ENCODE measurements at places on chromosomes 5 and 9.

DNA sequence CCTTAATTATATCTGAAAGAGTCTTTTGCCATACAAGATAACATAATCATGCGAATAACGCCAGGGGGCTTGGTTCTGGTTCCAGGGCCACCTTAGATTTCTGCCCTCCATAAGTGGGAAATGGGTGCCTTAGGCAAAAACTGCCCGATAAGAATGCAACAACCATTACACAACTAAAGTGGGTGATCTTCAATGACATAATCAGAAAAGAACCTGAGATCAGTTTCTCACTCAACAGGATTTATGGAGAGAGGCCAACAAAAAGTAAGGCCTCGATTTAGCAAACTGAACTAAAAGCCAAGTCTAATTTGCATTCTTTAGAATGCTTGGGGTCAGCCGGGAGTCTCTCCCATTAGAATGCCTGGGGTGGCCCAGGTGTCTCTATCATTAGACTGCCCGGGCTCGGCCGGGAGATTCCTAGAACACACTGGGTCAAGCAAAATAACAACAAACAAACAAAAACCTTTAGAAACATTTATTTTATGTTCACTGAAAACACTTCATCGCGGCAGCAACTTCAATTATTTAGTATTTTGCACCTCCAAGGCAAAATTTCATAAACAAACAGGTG, 194.8 kb downstream of the AUH start:
- no peak for DNase-seq

GRCh38 chr9:79129865-79130480, 441.8 kb upstream of the TLE4 start:
- no peak for DNase-seq

DNA sequence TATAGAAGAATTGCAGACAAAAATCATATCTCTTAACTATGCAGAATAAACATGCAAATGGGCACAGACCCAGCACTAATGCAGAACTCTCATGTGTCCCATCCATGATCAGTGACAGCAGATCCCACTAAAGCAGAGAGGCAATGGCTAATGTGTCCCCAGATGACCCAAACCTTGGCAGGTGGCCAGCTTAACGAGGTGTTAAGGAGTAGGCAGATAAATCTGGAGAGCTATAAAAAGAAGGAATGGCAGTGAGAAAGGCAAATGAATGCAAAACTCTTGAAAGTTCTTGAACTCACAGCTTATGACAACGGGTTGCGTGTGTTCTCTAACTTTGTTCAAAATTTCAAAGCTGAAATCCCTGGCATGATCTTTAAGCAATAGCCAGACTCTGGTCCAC, 265.4 kb downstream of the RASEF start:
- no peak for DNase-seq

DNA sequence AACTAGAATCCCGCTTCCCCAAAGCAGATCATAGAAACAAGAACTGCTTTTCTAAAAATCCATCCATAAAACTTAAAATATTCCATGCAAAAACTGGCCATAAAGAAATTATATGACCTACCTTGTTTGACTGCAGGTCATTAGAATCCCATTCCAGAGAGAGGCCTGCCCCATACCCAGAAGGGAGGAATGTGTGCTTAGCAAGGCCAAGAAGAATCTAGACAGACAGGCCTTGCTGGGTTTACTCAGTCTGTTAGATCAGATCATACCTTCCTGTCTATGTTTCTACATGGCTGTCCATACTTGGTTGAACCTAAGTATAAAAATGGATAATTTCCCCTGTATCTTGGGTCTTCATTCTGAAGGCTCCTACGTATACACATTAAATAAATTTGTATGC, 358.8 kb upstream of the TRPC7 start:
- DNase-seq: no peak

- no peak for DNase-seq
These were observed 157.0 kb downstream of the GABBR2 start for GRCh38 chr9:98551511-98552286.

- no peak for DNase-seq
These were observed 4.4 kb downstream of the SLIT3 start for GRCh38 chr5:169296419-169297143.

DNA sequence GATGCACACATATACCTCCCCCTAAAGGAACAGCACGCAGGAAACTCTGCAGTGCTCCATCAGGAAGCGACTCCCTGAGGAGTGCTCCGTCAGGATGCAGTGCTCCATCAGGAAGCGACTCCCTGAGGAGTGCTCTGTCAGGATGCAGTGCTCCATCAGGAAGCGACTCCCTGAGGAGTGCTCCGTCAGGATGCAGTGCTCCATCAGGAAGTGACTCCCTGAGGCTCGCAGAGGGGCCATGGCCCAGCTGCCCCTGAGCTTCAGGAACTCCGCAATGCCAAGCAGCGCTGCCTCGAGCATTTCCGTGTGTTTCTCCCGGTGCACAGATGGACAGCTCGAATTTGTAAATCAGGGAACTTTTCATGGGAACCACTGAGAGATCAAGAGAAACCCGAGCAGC, 88.1 kb downstream of the PAX5 start:
- DNase-seq: no peak

GRCh38 chr5:147893820-147894219, 12.5 kb downstream of the C5orf46 start:
- no peak for DNase-seq

GRCh38 chr5:118459490-118459889, 528.9 kb downstream of the DTWD2 start:
- DNase-seq: no peak

DNA sequence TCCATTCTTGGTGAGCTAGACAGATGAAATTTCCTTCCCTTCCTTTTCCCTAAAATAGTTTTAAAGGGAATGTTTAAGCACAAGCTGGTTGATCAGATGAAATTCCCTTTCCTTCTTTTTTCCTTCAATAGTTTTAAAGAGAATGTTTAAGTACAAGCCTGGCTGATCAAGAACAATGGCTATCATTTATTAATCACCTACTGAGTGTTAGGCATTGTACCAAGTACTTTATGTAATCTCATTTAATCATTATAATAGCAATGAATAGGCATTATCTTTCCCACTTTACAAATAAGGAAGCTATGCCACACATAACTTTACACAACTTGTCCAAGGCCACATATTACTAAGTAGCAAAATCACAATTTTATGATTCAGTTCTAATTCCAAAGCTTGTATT, 152.0 kb upstream of the ACOT12 start:
- DNase-seq: no peak

DNA sequence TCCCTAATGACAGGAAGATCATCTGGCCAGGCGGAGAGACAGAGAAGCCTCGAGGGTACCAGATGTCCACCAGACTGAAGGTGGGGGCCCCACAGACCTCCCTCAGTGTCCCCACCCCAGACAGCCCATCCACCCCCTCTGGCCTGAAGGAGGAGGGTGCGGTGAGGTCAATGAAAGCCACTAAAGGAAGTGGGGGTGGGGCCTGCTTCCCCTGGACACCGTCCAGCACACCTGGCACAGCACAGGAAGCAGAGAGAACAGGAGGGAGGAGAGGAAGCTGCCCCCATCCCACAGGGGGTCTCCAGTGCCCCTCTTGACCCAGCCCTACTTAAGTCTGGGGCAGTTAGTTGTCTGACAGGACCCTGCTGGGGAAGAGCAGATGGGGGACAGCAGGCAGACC, 11.2 kb downstream of the LRRC26 start:
- no peak for DNase-seq

GRCh38 chr5:149455889-149456409, 76.9 kb upstream of the IL17B start:
- no peak for DNase-seq

- DNase-seq: no peak
These were observed 22.0 kb downstream of the CRB2 start for GRCh38 chr9:123378025-123378424.

GRCh38 chr5:118611332-118611945, 376.9 kb downstream of the DTWD2 start:
- DNase-seq: no peak

DNA sequence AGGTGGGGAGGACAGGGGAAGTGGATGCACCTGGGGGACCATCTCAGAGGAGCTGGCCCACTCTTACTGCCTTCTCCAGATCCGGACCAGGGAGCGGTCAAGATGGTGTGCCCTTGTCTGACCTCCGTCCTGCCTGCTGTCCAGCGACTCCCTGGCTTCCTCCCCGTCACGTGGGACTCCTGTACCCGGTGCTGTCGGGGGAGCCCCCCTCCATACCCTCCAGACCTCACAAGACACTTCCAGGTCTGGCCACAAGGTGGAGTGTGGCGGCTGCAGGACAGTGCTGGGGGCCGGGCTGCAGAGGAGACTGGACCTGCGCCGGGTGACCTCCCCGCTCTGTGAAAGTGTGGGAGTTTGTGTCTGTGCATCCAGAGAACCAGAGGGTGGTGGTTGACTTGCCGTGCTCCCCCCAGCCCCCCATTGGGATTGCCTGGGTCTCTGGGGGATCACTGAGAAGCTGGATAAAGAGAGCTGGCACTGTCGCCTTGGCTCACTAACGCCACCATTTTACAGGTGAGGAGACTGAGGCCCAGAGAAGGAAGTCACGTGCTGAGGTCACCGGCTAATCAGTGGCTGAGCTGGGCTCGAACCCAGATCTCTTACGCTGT, 1.9 kb upstream of the CRB2 start:
- no peak for DNase-seq

GRCh38 chr5:107373549-107374263, 297.0 kb downstream of the EFNA5 start:
- DNase-seq: no peak

GRCh38 chr9:78011049-78011448, 20.6 kb downstream of the GNAQ start:
- no peak for DNase-seq

DNA sequence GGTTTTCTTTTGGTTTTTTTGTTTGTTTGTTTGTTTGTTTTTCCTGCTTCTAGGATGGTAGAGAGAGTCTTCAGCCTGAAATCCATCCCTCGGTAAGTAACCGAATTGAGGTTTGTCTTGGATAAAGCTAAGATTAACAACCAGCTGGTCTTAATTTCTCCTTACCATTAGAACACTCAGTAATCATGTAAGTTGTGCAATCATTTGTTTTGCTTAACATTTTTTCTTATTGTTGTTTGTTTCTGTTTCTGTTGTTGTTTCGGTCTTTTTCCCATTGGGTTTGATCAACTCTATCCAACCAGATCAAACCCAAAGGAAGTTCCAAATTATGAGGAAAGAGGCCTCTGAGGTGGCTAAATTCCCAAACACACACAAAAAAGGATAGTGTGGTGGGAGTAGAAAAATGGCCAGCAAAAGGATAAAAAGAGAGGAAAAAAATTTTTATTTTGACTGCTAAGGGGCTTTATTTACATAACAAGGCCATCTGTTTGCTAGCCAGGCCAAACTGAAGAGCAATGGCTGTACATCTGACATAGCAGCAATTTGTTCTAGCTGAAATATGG, 49.6 kb upstream of the ANKRD31 start:
- DNase-seq: no peak

DNA sequence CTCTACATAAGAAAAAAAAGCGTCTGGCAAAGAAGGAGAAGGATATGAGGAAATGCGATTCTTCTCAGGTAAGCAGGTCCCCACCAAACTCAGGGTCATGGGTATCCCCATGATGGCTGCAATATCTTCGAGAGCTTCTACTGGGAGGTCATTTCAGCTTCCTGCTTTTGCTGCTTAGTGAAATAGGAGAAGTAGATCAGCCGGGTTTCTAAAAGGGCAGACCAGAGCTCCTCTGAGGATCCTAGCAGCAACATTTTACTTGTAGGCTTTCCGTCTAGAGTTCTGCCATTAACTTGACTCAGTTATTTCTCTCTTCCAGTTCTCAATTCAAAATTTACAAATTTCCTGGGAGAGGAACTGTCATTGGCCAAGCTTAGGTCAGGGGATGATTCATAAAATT, 134.7 kb downstream of the DPYSL3 start:
- no peak for DNase-seq

DNA sequence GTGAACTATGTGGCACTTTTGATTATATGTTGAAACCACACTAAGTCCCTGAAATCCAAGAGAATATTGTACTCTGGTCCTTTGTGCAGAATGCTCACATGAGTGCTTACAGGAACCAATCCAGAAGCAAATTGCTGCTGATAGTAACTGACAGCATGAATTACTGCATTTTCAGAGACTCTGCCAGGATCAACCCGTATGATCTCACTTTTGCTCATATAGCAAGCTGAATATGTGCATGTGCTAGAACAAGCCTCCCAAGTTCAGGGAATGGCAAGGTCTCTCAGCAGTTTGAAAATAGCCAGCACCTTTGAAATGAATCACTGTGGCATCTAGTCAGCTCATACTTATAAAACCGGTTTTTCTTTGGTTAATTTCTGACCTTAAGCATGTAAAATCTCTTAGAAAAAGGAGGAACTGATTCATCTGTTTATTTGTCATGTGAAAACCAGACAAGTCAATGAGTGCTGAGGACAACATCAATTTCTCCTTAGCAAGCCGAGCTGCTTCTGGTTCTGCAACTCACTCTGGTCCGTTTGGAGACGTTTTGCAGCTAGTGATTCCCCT, 215.7 kb upstream of the ELL2 start:
- no peak for DNase-seq

- DNase-seq: no peak
These were observed 107.6 kb downstream of the RNF180 start for GRCh38 chr5:64273276-64273675.

- DNase-seq: no peak
These were observed 15.2 kb downstream of the TMEM171 start for GRCh38 chr5:73135429-73136054.
